ENCODE measurements at places on chromosomes 16 and 17.

DNA sequence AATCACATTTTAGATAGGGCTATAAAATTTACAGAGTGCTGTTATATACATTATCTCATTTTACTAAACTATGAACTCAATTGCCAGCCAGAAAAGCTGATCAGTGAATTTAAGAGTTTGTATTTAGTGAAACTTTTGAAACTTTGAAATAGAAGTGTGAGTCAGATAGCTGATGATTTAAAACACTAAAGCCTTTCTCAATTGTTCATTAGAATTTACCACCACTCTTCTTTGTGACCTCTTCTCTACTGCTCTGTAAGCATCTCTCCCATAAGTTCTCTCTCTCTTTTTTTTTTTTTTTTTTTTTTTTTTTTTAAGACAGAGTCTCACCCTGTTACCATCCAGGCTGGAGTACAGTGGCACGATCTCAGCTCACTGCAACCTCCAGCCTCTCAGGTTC, 43.7 kb downstream of the GOSR1 start:
- no peak for DNase-seq

- DNase-seq, result no peak
These were observed 13.8 kb downstream of the CASKIN2 start for GRCh38 chr17:75501378-75502071.

DNA sequence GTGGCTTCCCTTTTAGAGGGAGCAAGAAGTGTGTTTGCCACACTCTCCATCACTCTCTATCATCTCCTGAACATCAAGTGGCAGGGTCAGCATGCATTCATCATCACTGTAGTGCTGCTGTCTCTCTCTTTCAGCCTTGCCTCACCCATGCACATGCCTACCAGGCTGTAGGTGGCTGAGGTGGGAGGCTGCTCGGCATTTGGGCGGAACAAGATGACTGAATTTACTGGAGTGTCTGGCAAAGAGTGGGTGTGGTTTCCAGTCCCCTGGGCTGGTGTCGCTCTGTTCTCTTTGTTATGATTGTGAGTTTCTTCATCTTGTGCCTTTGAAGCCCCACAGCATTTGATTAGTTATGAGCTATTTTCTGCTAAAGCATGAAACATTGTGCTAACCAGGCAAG, 541.9 kb upstream of the EEF2KMT start:
- no peak for DNase-seq

GRCh38 chr16:2776500-2777139, 460 bp downstream of the ELOB start:
- peak; percentile 46 for DNase-seq

GRCh38 chr17:57518587-57519581, 226.2 kb downstream of the CCDC182 start:
- DNase-seq, result no peak

- DNase-seq, result peak; percentile 99
These were observed at the start of gene SMARCD2 for GRCh38 chr17:63842540-63843386. Gene SMARCD2 (minus strand): TSS chr17:63842685. CDS start chr17:63842674, 11 bp downstream.

- no peak for DNase-seq
These were observed 410.2 kb upstream of the PSMD7 start for GRCh38 chr16:73886426-73886825.

GRCh38 chr16:83676086-83676485, 131.7 kb upstream of the HSBP1 start:
- no peak for DNase-seq

DNA sequence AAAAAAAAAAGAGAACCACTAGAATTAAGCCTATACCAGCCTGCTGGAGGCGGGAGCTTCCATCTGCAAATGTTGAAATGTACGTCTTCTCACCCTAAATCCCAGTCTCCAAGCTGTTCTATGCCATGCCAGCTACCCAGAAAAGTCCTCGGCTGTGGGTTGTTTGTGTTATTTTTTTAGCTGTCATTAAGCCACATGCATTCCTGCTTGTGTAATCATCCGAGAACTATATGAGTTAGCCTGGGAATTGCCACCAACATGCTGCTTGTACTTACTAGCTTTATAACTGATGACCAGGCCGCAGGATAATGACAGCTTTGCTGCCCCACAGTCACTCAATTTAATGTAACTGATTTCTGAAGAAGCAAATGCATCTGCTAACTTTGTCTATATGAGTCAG, 313.9 kb upstream of the SALL1 start:
- DNase-seq, result no peak

GRCh38 chr16:18792836-18793433, 2.8 kb upstream of the RPS15A start:
- DNase-seq, result no peak

DNA sequence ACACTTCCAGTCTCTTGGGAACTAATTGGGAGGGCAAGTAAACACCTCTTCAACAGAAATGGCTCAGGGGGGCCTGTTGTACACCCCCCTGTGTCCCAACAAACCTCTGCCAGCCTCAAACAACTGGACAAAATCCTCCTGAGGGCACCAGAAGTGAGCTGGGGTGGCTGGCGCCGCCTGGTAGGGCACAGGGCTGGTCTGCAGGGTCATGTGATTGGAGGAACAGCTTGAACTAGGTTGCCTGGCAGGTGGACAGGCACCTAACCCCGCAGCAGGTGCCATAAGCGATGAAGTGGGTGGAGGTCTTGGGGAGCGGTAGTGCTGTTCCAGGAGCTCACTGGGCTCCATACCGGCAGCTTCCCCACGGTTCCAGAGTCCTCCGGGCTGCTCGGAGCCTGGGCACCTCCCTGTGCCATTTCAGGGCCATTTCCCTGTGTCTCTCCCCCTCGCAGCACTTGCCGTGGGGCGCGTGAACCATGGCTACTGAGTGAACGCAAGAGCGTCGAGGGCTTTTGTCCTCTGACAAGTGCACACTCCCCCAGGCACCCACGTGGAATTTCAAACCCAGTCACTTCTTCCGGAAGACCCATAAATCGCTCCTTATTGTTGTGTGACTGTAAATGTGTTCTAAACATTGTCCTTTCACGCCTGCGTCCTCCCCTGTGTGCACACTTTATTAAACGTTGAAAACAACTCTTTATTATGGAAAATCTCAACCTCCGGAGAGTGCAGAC, 101.5 kb downstream of the SEC14L1 start:
- no peak for DNase-seq

DNA sequence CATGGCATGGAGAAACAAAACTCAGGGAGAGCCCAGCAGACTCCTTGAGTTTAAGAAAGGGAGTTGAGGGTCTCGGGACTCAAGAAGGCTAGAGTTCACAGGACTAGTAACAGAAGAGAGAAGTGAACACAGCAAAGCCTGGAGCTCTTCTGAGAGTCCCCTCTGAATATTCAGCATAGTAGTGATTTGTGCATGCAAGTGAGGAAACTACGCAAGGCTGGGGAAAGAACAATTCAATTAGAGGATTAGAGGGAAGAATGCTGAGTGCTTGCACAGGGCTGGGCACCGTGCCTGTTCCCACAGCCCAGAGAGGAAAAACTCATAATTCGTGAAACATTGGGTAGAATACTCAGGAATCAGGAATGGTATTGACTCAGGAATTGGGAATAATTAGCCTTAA, 540.0 kb upstream of the SALL1 start:
- no peak for DNase-seq

- DNase-seq, result peak; percentile 49
These were observed 14.9 kb downstream of the ELAC2 start for GRCh38 chr17:13002761-13003453.

GRCh38 chr17:2996810-2997670, 66.4 kb downstream of the OR1D5 start:
- no peak for DNase-seq

DNA sequence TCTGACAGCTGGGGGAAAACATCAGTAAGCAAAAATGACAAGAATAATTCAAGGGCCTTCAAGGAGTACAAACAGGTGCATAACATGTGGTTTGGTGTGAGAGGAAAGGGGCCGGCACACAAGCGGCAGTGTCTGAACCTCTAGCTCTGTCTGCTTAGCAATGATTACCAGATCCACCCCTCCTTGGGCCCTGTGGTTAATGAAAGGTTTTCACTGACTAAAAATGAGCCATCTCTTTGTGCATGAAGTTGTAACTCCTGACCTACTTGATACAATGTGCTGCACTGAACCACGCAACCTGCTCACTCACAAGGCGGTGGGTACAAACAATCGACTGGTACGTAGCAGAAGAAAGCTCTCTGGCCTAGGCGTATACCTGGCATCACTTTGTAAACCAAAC, 15.1 kb downstream of the FAM117A start:
- peak; percentile 70 for DNase-seq

- no peak for DNase-seq
These were observed 14.4 kb downstream of the KATNB1 start for GRCh38 chr16:57749856-57750452.

- no peak for DNase-seq
These were observed 190.9 kb downstream of the HS3ST3A1 start for GRCh38 chr17:13410874-13411273.

DNA sequence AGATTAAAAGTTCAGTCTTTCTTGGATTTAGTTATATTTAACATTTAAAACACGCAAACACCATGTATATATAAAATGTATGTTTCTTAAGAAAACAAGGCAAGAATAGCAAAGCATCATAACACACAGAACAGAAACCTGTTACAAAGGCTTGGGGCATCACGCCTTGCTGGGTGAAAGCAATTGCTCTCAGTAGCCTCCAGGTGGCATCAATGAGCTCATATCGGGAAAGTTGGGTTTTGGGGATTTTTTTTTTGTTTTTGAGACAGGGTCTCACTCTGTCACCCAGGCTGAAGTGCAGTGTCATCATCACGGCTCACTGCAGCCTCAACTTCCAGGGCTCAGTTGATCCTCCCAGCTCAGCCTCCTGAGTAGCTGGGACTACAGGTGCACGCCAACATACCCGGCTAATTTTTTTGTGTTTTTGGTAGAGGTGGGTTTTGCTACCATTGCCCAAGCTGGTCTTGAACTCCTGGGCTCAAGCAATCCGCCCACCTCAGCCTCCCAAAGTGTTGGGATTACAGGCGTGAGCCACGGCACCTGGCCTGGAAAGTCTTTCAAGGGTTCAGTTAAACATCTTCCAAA, 56.9 kb downstream of the CYB5D2 start:
- DNase-seq, result peak; percentile 30

- DNase-seq, result peak; percentile 56
These were observed 787 bp downstream of the NT5C start for GRCh38 chr17:75130632-75131277.

DNA sequence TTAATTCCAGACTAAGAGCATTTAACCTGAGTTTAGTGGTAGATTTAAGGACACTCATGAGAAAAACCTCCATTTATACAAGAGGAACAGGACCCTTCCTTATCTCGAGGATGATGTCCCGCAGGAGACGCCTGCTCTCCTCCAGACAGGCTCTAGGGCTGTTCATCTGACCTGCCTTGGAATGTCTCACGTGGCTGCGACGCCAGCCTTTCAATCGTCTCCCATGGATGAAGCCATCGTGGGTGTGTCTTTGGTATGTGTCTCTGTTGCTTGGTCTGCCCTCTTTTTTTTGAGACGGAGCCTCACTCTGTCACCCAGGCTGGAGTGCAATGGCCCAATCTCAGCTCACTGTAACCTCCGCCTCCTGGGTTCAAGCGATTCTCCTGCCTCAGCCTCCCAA, 16.5 kb downstream of the CHMP6 start:
- DNase-seq, result no peak

GRCh38 chr17:4179071-4179470, 36.1 kb downstream of the CYB5D2 start:
- no peak for DNase-seq

DNA sequence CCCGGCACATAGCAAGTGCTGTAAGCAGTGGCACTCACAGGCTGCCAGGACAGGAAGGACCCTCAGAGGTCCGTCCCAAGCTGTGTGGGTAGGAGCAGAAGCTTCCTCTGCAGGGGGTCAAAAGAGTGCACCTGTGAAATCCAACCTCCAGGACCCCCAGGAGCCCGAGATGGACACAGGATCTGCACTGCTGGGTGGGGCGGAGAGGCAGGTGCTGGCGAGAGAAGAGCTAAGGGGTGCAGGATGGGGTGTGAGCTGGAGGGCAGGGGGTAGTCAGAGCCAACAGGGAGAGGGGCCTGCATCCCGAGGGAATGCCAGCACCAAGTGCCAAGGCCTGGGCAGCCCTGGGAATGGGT, 650 bp upstream of the AANAT start:
- DNase-seq, result no peak

DNA sequence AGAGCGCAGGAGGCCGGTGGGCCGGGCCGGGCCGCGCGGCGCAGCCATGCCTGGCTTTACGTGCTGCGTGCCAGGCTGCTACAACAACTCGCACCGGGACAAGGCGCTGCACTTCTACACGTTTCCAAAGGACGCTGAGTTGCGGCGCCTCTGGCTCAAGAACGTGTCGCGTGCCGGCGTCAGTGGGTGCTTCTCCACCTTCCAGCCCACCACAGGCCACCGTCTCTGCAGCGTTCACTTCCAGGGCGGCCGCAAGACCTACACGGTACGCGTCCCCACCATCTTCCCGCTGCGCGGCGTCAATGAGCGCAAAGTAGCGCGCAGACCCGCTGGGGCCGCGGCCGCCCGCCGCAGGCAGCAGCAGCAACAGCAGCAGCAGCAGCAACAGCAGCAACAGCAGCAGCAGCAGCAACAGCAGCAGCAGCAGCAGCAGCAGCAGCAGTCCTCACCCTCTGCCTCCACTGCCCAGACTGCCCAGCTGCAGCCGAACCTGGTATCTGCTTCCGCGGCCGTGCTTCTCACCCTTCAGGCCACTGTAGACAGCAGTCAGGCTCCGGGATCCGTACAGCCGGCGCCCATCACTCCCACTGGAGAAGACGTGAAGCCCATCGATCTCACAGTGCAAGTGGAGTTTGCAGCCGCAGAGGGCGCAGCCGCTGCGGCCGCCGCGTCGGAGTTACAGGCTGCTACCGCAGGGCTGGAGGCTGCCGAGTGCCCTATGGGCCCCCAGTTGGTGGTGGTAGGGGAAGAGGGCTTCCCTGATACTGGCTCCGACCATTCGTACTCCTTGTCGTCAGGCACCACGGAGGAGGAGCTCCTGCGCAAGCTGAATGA, 606 bp downstream of the THAP11 start:
- peak; percentile 68 for DNase-seq

DNA sequence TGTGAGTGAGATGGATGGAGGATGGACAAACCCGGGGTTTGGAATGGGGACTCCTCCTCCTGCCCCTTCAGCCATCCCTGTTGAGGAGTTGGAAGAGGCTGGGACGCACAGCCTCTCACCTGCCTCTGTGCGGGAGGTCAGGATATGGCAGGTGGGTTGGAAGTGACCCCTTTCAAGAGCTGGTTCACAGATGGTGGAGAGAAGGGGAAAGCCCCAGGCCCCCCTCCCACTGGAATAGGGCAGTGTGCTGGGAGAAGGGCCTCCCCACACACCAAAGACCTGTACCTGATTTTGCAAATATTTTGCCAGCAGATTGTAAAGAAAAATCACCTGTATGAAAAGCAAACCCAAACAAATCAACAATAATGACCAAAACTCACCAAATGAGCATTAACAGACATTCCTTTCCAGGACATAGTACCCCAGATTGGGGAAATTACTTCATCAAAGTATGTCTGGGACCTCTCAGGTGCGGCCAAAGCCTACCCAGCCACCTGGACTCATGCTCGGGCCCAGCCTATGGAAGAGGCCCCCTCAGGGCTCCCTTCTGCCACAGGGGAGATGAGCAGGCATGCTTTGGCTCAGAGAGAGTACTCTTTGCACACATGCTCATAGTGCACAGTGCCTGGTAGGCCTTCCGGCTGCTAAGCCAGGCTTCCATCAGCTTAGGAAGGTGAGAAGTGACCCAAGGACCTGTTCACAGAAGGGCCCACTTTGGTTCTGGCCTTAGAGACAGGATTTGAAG, 7.8 kb downstream of the SLC47A2 start:
- DNase-seq, result no peak

All from activated naive CD4-positive, alpha-beta T cell treated with Interleukin-2 at 50 U/mL for 16 hours (primary cell).